ENCODE measurements at places on chromosomes 11 and 22.
A peak's percentile ranks its signal among the peaks of the same experiment; 100 is the strongest.

DNA sequence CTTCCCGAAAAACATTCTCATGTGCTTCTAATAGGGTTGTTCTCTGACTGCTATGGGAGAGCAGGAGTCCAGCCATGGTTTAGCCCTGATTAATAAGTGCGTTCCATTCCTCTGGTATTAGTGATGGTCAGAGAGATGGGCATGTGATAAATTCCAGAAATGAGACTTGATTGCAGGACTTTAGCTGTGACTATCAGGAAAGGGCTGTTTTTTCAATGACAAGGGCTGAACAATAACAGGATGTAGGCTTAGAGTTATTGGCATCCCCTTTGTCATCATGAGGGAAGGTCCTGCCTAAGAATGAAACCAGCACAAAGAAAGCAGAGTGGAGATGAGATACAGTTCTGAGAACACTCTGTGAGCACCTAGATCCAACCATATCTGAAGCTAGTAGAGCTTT is 494.6 kb downstream of the MIAT start:
- no peak for DNase-seq

DNA sequence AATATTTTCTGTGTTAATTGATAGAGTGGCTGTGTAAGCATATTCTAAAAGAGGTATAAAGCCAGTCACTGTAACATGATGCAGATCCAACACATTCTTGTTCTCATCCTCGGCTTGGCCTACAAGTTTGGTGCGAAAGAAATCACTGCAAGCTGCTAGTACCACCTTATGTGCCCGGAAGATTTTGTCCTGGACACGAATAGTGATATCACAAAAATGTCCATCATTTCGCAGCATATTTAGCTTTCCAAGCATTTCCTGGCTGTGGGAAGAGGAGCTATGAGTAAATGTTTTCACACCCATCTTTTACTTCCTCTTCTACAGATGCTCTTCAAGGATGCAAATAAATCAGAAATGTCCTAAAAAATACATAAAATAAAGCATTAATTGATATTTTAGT is 53.1 kb downstream of the ZBTB44 start:
- no peak for DNase-seq

DNA sequence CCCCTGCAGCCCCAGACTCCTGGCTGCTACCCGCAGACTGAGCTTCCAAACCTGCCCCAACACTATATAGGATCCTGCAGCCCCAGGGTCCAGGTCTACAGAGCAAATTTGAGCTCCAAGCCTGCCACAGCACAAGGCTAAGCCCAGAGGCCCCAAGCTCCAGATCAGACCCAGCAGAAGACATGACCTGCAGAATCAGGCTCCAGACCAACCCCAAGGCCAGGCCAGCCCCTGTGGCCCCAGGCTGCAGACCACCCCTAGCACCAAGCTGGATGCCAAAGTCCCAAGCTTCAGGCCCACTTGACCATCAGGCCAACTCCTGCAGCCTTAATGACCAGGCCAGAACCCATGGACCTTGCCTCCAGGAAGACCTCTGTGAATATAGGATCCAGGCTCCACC is 145.3 kb downstream of the DLG2 start:
- DNase-seq = no peak

DNA sequence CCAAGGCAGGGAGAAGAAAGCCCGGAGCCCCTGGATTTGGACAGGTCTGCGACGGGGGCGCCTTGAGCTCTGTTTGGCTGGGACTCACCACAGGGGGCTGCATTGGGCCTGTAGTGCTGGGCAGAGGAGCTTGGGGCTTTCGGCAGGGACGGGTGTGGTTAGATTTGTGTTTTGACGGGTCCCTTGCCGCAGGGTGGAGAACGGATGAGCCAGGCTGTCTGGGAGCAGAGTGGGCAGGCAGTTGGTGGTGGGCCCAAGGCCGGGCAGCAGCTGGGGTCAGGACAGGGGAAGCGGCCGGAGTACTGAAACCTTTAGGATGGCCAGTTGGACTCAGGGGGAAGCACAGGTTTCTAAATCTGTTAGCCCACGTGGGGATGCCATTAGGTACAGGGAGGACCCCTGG is 13.4 kb downstream of the C11orf24 start:
- no peak for DNase-seq

- no peak for DNase-seq
Measured at GRCh38 chr11:83361831-83362230, 75.7 kb upstream of the CCDC90B start.

DNA sequence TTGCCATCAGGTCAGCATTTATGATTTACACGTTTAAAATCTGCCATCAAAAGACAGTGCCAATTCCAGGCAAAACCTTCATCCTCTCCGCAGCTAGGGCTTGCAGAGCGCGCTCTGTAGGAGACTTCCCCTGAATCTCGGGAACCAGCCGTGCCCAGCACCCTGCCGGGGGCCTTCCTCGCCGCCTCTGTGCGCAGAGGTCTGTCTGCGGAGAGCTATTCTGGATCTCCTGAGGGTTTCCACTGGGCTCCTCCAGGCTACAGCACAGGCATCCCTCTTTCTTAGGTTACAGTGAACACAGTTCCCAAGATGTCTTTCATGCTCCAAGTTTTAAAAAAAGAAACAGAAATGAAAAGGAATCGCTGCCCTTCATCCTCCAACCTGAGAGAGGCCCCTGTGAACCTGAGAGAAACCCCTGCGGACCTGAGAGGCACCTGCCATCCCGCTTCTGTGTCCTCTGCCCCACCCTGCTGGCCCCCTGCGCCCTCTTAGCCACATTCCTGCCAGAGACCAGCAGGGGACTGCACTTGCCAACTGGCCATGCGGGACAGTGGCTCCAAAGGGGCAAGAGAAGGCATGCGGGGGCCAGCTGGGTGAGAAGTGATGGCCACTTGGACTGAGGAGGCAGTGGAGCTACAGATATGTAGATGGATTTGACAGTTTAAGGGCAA is 16.1 kb downstream of the TP53AIP1 start:
- DNase-seq = no peak

DNA sequence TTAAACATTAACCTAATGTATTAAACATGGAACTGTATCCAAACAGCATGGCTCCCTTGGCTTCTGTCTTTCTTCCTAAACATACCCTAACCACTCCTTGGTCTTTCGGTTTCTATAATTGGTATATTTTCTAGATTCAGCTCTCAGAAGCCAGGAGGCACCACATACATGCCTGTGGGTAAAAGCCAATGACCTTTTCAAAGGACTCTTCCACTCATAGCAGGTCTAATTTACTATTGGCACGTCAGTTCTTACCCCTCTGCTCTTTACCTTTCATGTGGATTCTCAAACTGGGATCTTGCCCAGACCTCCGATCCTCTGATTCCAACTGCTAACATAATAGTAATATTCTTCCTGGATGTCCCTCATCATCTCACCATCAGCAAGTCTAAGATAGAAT is 835.1 kb downstream of the NTM start:
- no peak for DNase-seq

DNA sequence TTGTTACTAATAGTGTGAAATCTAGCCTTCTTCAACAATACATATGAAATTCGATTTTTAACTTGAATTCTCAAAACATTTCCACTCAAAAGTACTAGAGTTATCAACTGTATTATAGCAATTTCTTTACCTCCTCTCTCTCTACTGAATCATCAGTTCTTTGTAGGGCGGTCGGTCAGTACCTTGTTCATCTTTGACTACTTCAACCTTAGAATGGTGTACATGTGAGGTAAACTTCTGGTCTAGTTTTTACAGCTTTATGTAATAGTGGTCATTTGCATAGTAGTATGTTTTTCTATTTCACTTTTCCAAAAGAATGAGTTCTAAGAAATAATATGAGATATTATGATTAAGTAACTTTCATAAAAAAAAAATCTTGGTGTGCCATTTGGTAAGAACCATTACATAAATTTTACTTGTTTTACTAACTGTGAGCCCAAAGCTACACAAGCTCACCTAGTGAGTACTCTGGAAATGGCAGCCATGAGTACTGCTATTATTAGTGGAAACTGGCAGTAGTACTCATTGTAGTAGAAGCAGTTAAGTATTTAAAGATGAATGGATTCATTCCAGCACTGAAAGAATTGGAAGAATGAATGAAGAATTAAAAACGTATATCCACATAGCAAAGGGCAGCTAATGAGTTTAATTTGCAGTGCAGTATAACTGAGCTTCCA is 30.1 kb downstream of the SESN3 start:
- DNase-seq = no peak

DNA sequence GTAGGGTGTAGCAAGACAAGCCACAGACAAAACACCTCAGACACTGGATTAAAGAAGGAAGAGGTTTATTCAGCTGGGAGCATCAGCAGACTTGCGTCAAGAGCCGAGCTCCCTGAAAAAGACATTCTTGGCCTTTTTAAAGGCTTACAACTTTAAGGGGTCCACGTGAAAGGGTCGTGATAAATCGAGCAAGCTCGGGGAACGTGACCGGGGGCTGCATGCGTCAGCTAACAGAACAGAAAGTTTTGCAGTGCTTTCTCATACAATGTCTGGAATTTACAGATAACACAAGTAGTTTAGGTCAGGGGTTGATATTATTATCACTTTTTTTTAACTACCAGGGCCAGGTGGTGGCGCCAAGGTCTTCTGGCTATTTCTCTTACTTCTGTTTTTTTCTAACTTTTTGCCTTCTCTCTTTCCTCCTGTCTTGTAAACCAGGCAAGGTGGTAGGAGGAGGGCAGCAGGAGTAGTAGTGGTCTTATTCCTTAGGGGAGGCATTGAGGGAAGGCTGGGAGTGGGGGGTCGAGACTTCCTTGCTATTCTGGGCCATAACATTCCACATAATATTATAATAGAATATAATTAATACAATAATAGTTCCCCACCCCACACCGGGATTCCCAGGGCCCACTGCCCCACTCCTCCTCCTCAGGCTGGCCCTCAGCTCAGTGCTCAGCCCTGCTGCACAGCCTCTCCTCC is 587 bp upstream of the ALDH3B1 start:
- DNase-seq = peak; percentile 93

DNA sequence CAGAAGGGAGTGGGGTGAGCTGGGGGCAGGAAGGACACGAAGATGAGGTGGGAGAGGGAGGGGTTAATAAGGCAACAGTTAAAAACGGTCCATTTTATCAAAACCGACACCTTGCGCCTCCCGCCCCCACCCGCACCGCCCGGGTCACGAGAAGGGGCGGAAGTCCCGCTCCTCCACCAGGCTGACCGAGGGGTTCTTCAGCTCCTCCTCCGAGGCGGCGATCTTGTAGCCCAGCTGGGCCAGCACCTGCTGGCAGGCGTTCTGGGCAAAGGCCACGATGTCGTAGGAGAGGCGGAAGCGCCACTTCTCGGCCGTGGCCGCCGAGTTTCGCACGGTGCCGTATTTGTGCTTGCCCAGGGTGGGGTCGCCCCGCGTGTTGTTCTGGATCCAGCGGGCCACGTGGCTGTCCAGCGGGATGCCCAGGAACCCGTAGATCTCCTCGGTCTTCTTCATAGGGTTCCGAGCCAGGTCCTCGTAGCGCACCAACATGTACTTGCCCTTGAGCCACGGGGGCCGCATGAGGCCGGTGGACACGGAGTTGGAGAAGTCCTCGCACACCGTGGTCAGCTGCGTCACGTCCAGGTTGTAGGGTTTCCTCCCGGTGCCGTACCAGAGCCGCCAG is 15.8 kb downstream of the CHST1 start:
- DNase-seq = no peak

DNA sequence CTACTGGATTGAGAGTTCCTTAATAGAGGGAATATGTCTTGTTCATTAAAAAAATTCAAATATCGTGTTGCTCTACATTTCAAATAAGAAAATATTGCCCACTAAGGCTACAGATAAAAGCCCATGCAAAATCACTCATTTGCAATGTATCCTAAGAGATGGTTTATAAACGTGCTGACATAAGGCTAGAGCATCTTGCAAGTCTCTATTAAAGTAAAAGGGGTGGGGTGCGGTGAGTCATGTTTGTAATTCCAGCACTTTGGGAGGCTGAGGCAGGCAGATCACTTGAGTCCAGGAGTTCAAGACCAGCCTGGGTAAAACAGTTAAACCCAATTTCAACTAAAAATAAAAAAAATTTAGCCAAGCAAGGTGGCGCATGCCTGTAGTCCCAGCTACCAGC is 70.3 kb downstream of the PGR start:
- DNase-seq = no peak

- no peak for DNase-seq
Measured at GRCh38 chr11:3786781-3787428, 10.4 kb downstream of the NUP98 start.

- no peak for DNase-seq
Measured at GRCh38 chr11:43933608-43934551, 8.6 kb upstream of the C11orf96 start.

DNA sequence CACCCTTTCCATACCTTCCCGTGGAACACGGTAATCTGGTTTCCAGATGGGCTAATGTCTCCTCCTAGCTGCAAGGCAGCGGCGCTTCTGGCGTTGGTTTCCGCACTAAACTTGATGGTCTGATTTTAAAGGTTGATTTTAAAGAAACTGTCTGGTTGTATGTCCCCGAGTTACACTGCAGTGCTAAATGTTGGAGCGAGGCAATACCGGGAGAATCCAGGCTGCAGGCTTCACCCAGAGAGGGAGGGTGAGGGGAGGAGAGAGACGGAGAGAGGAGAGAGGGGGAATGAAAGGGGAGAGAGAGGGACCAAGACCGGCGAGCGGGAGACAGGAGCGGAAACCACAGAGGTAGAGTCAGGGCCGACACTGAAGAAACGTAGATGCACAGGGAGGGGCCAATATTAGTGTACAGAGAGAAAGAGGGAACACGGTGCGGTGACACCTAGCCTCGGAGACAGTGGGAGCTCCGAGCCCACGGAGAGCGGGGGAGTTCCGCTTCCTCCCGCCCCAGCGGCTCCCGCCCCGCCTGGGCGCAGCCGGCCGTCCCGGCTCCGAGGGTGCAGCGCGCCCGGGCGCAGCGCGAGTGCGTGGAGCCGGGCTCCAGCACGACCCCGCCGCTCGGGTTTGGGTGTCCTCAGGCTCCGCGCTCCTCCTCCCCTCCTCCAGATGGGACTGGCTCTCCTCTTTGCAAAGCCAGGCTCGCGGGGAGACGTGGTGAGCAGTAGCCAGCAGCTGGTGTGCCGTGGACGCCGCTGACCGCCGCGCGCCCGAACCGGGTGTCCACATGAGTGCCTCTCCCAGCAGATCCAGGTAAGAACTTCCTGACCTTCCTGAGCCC is 71.9 kb upstream of the GRAMD1B start:
- DNase-seq = peak; percentile 3

DNA sequence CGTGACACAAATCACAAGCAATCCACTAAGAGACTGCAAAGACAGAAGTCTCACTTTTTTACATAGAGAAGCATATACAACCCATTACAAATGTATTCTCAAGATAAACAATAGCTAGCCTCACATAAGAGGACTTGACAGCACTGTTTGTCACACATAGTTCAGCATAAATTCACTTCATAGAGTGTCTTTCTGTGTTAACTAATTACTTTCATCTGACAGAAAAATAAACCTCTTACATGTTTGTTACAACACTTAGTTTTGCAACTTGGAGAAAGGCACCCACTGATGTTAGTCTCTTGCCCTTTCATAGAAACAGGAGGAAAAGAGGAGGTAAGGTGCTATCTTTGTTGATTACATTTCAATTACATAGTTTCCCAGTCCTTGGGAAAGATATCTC is 2221.9 kb upstream of the RAG2 start:
- DNase-seq = no peak

- no peak for DNase-seq
Measured at GRCh38 chr11:47202576-47202975, 12.2 kb upstream of the DDB2 start.

- no peak for DNase-seq
Measured at GRCh38 chr22:25114369-25115362, 85.0 kb upstream of the CRYBB3 start.

GRCh38 chr11:12174477-12175143 is 64.2 kb downstream of the MICAL2 start:
- DNase-seq = peak; percentile 77

Measured in hematopoietic multipotent progenitor cell treated with erythropoietin and hydrocortisone succinate and interleukin-3 and kit ligand, for 6 days (in vitro differentiated cells).